Astrocyte of the spinal cord (primary cell): ENCODE measurements at places on chromosomes 5 and 9.

DNA sequence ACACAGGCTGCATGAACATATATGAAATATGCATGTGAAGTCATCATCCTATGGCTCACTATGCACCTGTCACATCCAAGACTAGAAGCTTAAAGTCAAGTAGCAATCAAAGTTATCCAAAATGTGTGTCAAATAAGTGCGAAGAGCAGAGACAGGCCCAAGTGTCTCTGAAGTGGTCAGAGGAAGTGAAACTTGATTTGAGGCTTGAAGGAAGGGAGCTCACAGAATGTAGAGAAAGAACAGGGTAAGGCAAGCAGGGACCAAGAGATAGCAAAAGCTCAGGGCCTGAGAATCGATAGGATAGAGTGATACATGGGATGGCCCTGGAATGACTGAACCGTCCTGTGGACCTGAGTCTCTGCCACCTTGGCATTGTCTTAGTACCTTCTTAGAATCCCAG, 274.3 kb upstream of the TRPC7 start:
- no peak for DNase-seq

GRCh38 chr9:14565352-14566016, 127.7 kb downstream of the ZDHHC21 start:
- DNase-seq: no peak

DNA sequence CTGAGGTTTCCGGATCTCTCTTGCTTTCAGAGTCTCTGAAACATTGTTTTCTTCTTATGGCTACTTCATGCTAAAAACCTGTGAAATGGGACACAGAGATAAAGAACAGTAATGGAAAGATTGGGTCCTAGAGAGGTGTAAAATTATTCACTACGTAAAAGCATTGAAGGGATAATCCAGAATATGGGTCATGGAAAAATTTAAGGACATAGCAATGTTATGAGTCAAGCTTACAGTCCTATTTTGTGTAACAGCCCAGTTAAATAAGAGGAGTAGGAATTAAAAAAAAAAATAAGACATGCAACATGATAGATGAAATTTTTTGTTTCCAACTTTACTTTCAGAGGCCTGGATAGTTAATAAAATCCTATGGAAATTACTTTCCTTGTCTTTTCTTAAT, 61.9 kb upstream of the ELL2 start:
- peak; percentile 55 for DNase-seq

DNA sequence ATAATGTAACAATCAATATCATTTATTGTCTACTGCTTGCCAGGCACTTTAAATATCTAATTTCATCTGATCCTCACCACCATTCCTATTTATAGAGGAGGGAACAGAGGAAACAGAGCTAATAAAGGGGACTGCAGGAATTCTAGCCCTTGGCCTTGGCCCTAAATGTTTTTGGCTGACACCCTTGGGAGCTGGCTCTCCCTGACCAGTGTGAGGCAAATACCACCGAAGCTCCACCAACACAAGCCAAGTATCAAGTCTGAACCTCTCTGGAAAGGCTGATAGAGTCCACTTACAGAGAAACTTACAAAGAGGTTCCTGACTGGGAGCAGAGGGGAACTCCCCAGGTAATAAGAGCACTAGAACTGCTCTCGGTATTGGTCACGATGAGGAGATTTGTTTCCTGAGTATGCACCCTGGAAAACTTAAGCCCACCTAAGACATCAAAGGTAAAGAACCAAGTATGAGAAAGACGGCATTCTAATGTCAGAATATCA, 243.1 kb upstream of the PANK3 start:
- no peak for DNase-seq

DNA sequence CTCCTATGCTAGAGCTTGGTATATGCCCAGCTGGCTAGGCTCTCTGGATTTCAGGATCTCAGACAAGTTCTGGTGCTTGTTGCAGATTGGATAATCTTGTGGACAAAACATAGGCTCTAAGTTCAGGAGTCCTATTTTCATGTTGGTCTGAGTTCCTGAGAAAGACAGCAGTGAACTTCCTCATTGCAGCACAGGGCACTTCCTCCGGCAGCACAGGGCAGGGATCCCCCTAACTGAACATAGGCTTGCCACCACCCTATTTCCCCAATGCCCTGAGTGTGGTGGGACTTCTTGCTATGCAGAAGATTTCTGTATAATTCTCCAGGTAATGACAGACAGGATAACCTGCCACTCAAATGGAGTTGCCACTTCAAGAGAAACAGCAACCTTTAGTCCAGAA, 220.1 kb downstream of the PIK3R1 start:
- DNase-seq: no peak

DNA sequence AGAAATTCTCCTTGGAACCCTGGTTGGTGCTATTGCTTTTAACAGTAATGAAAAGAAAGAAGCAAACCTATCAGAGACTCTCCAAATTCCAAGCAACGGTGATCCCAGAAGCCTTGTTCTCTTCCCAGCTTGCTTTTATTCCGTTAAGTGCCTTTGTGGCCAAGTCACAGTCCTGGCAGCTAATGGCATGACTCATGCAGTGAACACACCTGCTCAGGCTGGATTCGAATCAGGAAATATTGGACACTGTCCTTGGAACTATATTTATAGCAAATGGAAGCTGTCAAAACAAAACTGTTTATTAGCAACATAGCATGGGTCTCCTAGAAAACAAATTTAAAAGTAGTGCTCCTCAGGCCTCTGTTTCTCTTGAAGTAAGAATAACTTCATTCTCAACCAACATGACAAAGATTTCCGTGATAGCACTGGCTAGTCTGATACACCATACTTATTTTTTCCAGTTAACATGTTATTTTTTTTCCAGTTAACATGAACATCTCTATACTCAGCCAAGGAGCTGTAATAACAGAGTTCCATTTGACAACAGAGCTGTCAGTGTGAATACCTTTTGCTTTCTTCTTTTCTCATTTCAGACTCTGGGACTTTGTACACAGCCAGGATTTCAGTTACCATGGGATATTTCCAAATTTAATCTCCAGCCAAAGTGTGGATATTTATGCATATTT, 502.4 kb downstream of the GADD45G start:
- peak; percentile 32 for DNase-seq

- no peak for DNase-seq
Observed at GRCh38 chr5:57495285-57496086, 12.9 kb upstream of the ACTBL2 start.

DNA sequence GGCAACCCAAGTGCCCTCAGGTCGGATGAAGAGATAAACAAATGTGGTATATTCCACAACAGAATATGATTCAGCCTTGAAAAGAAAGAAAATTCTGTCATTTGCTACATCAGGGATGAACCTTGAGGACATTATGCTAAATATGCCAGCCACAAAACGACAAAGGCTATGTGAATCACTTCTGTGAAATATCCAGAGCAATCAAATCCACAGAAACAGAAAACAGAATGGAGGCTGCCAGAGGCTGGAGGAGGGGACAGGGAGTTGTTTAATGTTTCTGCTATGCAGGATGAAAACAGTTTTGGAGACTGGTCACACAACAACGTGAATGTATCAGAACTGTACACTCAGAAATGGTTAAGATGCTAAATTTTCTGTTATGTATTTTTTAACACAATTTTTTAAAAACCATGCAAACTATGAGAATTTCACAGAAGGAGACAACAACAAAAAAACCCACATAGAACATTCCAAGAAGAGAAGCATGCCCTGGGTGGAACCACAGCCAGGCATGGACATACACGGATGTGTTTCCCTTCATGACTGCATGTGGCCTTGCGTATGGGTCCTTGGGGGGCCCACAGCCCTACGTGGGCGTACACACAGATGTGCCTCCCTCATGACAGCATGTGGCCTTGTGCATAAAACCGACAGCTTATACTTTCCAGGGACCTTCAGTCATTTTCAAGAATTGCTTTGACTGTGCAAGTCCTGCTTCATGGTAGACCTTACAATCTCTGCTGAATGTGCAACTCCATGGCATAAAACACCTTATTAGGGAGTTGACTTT, 146.7 kb downstream of the ROR2 start:
- DNase-seq: peak; percentile 40

GRCh38 chr9:136328622-136329041, 1.3 kb downstream of the GPSM1 start:
- DNase-seq: peak; percentile 43

- no peak for DNase-seq
Observed at GRCh38 chr5:79886456-79886855, 104.6 kb downstream of the MTX3 start.

- no peak for DNase-seq
Observed at GRCh38 chr9:93910196-93910595, 45.0 kb downstream of the BARX1 start.

DNA sequence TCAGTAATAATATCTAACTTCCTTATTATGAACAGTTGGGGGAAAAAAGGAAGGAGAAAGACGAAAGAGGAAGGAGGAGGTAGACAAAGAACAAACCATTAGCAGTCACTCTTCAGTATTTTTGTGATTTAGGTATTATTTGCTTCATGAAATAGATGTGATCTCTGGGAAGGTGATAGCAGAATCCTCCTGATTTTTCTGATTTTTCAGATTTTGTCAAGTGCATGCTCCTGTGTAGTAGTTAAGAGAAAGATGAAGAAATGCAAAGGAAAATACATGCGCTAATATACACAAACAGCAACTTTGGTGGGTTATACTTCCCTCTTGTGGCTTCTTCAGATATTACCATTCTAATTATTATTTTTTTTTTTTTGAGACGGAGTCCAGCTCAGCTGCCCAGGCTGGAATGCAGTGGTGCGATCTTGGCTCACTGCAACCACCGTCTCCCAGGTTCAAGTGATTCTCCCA, 31.6 kb downstream of the LMNB1 start:
- peak; percentile 51 for DNase-seq

- no peak for DNase-seq
Observed at GRCh38 chr5:103295424-103295823, 36.9 kb downstream of the MACIR start.

DNA sequence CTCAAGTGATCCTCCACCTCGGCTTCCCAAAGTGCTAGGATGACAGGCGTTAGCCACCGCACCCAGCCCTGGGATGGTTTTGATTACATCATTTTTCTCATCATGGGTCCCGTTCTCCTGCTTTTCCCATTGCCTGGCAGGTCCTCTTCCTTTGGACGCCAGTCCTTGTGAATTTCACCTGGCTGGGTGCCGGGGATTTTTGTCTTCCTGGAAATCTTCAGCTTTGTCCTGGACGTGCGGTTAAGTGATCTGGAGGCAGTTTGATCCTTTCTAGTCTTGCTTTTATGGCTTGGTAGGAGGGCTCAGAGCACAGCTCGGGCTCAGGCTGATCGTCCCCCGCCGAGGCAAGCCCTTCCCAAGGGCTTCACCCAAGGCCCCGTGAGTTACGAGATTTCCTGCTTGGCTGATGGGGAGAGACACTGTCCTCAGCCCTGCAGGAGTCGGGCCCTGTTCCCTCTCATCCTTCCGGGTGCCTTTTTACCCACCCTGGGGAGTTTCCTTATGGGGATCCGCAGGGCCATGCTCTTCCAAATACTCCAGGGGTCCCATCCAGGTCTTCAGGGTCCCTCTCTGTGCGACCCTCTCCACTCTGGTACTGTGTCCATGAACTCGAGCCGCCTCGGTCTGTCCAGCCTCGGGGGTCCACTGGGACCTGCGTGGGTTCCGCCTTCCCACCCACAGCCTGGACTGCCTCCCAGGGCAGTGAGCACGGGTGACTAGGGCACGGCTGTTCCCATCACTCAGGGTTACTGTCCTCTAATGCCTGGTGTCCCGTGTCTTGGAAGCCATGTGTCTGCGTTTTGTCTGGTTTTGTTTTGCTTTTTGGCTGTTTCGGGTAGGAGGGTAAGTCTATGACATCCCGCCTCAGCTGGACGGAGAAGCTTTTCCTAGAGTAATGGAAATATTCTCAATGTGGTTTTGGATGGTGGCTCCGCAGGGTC, 22.3 kb upstream of the EGFL7 start:
- DNase-seq: no peak

DNA sequence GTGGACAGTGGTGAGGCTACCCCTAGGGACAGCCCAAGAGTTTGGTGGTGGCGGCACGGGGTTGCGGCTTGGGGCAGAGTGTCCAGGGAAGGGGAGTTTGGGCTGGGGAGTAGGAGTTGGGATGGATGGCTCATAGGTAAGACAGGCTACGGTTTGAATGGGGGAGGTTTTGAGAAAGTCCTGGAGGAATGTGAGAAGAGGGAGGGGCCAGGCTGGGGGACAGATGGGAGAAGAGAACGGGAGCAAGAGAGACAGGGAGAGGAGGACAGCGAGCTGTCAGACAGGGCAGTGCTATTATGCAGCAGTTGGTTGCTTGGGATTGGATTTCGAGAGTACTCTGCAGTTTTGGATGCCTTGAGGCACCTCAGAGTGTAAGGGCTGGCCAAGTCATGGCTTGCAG, 24.5 kb downstream of the PSD2 start:
- no peak for DNase-seq

- no peak for DNase-seq
Observed at GRCh38 chr9:70581214-70581954, 166.9 kb upstream of the KLF9 start.

DNA sequence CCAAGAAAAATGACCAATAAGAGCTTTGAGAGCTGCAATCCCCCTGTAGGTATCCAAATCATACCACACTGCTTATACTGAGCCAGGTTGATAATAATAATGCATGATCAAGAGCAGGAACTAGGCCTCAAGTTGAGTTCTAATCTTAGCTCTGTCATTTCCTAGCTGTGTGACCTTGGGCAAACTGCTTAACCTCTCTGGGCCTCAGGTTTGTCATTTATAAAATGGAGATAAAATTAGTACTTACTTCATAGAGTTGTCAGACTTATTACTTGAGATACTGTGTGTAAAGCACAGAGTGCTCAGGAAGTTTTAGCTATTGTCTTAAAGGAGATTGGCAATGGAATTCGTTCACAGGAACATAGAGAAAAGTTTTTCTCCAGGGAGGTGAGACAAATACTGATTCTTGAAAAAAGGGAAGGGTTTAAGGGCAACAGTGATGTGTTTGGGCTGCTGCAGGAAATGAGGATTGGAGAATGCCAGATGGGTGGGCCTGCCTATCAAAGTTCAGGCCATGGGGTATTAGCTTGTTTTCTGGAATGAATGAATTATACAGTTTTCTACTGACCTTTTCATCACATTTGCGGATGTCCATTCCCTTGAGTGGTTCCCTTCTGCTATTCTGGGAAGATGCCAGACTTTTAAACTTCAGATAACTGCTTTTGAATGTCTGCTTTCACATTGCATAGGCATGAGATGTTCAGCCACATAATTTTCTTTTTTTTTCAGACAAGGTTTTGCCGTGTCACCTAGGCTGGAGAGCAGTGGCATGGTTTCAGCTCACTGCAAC, 10.2 kb upstream of the ATP6V0E1 start:
- DNase-seq: peak; percentile 45

- peak; percentile 82 for DNase-seq
Observed at GRCh38 chr5:65483546-65484346, 2.0 kb upstream of the ADAMTS6 start.

- peak; percentile 37 for DNase-seq
Observed at GRCh38 chr5:135398160-135398854, 724 bp downstream of the MACROH2A1 start.

GRCh38 chr5:34919077-34919476, 3.6 kb downstream of the BRIX1 start:
- DNase-seq: no peak

- no peak for DNase-seq
Observed at GRCh38 chr5:133259199-133259997, 207.6 kb downstream of the HSPA4 start.

- DNase-seq: no peak
Observed at GRCh38 chr5:107301999-107302398, 368.7 kb downstream of the EFNA5 start.
